Uterus (tissue), 4 donors: ENCODE measurements at places on chromosomes 13 and 19.

DNA sequence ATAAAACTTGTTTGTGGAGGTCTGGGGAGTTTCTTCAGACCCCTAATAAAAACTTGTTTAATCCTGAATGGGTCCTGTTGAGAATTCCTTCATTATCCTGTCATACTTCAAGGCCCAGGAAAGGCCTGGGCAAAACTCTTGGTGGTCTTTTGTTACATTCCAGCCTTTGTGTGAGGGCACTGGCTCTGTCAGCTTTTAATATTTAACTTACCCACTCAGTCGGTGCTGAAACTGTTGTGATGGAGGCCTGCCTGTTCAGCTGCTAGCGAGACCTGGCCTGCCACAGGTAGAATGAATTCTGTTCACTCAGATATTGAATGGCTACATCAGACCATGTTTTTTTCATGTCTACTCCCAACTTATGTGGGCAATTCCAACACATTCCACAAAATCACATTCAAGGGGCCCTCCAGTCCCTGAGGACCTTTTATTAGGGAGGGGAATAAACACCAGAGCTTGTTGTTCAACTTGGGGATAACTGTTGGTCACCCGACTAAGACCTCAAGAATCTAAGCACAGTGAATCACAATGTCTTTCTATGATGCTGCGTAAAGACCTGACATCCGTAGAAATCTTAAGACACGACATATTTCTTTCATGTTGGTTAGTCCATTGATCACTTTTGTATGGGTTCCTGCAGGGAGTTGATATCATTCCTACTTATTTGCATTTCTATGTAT, 12.5 kb downstream of the NLRP8 start:
- DNase-seq, result no peak

DNA sequence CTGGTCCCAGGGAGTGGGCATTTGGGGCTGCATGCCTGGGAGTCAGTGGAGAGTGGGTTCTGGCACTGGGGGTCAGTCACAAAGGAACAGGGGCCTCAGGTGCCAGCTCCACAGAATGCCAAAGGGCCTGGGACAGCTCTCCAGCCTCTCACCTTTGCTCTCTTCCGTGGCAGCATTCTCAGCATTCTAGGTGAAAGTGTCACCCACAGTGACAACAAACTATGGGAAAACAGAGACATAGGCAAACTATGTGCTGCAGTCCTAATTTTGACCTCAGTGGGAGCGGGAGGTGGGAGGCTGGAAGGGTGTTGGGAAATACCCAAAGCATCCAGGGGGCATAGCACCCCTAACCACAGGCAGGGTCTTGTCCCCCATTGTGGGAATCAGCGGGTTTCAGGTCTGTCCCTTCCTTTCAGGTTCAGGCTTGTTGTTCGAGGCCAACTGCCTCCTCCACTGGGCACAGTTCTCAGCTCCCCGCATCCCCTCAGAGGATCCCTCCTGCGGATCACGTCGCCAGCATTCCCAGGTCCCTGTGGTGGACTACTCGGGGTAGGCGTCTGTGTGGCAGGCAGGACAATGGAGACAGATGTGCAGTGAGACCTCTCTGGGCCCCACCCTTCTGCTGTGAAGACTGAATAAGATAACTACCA, 52.4 kb downstream of the TSHZ3 start:
- DNase-seq, result no peak

DNA sequence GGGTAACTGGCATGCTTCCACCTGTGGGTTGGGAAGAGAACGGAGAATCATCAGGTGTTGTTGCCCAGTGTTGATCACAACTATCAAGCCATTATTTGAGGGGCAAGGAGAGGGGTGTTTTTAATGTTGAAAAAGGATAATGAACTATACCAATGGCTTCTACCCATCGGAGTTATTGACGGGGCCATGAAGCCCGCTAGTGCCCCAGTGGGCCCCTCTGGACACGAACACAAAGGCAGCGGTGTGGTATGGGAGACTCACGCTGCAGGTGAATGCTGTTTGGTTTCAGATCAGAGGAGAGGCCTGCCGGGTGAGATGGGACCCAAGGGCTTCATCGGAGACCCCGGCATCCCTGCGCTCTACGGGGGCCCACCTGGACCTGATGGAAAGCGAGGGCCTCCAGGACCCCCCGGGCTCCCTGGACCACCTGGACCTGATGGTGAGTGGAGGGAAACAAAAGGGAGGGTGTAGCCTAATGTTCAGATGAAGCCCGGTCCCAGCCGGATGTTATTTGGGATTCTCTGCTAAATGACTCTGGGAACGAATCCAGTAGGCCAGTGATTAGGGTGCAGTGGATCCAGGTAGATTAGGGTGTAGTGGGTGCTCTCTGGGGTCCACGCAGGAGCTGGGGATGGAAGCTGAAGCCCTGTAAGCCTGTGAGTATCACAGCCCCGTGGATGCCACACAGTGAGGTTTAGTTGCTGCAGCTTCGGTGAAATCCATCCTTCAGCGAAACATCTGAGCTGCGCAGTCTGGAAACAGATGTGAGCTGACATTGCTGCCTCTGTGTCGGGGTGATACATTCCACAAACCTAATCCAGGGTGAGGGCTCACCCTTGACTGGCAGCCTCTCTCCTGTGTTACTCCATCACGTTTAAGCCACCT, 111.3 kb downstream of the RAB20 start:
- DNase-seq, result no peak

GRCh38 chr13:32284927-32285632, 30.1 kb downstream of the ZAR1L start:
- DNase-seq, result peak; percentile 58

DNA sequence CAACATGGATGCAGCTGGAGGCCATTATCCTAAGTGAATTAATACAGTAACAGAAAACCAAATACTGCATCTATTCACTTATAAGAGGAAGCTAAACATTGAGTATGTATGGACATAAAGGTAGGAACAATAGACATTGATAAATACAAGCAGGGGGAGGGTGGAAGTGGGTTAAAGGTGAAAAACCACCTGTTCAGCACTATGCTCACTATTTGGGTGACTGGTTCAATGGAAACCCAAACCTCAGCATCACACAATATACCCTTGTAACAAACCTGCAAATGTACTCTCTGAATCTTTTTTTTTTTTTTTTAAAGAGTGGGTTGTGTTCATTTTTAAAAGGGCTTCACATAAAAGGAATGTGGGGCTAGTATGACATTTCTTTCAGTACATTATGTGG, 26.9 kb upstream of the CPB2 start:
- DNase-seq, result no peak

- DNase-seq, result peak; percentile 68
These were observed 40.5 kb upstream of the GAS6 start for GRCh38 chr13:113904411-113904810.

DNA sequence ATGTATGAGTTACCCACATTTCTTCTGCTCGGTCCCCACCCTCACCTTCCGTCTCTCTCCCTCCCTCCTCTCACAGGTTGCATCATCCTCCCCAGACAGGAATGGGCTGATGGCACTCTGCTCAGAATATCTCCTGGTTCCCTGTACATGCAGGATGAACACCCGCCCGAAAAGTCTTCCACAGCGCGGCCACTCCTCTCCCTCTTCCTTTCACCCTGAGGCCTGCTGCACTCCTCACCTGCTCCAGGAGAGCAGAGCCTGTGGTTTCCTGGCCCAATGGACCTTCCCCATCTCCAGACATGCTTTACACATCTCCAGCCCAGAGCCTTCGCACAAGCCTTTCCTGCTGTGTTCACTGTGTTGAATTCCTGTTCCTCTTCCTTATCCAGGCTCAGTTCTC, 40.9 kb downstream of the GSX1 start:
- DNase-seq, result no peak

- no peak for DNase-seq
These were observed 978.3 kb downstream of the UQCRFS1 start for GRCh38 chr19:28234637-28235036.

- no peak for DNase-seq
These were observed 39.0 kb downstream of the HSPH1 start for GRCh38 chr13:31122544-31123260.

GRCh38 chr19:5680084-5680436, 256 bp downstream of the MICOS13 start:
- no peak for DNase-seq

- no peak for DNase-seq
These were observed 997.6 kb downstream of the DIAPH3 start for GRCh38 chr13:59166174-59166573.

GRCh38 chr13:113258321-113259054, 38.6 kb upstream of the LAMP1 start:
- DNase-seq, result no peak

DNA sequence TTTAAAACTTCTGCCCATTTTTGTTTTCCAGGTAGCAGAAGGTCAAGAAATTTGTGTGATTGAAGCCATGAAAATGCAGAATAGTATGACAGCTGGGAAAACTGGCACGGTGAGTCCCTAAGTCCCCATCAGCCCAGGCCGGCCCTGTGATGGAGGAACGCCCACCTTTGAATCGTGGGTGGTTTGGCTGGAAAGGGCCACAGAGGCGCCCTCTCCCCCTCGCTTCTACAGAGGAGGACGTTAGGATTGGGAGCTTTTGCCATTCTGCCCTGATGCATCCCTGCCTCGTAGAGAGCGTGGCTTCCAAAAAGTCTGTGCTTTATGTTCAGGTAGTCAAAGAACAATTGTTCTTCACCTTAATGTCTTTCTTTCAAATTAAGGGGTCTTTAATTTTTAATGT, 60.9 kb downstream of the GGACT start:
- no peak for DNase-seq

GRCh38 chr13:54706336-54706735, 1677.7 kb downstream of the OLFM4 start:
- DNase-seq, result no peak

GRCh38 chr13:72834601-72835000, 52.7 kb downstream of the PIBF1 start:
- no peak for DNase-seq

DNA sequence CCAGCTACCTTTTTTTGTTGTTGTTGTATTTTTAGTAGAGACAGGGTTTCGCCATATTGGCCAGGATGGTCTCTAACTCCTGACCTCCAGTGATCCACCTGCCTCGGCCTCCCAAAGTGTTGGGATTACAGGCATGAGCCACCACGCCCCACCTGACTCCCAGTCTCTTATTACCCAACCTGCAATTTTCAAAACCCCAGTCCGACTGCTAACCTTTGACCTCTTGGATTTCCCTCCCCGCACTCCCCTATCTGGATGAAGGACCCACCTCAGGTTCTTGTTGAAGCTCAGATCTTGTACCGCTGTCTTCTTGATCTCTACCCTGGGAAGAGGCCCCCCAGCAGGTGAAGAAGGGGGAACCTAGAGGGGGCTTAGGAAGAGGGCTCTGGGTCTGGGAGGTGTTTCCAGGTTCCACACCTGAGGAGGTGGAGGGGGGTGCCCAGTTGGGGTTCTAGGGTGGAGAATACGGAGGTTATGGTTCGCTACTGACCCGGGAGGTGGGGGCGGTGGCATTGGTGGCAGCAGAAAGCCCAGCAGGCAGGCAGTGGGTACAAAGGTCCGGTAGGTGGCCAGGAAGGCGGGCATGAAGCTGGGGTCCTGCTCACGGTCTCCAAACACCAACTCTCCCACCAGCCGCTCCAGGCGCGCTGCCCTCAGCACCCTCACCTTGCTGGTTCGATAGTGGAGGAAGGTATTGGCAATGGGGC, 2.6 kb downstream of the RGL3 start:
- DNase-seq, result no peak

DNA sequence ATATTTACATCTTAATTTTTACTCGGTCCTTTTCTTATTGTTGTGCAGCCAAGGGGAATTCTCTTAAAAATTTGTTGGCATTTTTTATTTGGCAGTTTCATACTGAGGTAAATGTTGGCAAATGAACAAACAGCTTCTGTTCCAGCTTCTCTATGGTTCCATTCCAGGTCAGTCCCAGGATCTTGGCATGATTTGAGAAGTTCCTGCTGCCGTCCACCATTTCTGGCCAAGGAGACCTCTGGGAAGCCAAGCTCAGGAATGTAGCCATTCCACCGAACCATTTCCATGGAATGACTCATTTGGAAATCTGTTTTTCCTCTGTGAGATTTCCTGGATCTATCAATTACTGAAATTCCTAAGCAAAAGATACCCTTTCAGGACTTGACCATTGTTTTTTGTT, 43.9 kb downstream of the SLC10A2 start:
- DNase-seq, result no peak

DNA sequence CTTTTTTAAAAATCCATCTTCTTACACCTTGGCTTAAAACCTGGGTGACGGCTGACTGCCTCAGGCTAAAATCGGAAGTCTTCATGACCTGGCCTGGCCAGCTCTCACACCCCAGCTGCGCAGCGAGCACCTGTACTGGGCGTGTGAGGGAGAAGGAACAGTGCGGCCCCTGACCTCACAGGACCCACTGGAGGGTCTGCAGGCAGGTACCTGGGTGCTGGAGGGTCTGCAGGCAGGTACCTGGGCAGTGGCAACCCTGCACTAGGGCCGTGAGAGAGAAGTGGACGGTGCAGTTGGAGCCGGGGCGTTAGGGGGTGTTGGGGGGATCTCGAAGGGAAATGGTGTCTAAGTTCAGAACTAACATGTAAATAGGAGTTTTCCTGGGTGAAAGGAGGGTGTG, 144.3 kb downstream of the STK24 start:
- no peak for DNase-seq

DNA sequence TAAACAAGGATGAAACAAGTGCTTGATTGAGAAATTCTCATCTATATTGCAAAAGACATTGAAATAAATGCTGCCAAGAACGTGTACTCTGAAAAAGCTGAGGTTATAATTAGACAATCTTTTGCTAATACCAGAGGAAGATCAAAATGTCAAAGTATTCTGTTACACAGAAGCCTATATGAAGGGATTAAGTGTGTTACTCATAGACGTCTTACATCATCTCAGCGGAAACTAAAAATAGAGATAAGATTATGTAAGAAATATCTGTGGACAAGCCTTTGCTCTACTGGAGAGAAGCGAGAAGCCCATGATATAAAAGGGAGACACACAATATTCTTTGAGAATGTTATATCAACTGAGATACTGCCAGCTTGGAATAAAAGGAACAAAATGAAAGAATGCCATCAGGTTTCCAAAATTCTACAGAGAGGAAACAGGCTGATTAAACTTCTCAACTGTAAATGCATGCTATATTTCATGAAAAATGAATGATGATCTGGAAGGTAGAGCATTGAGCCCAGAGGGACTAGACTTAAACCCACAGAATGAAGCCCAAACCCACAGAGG, 699.0 kb downstream of the GPC5 start:
- no peak for DNase-seq

GRCh38 chr19:17680230-17680722, 7.9 kb downstream of the UNC13A start:
- DNase-seq, result peak; percentile 58
